ENCODE measurements at places on chromosomes 6 and 20. TPM values are rescaled to one million over a fixed set of nuclear protein-coding genes. Genes with fewer than 3 reads are reported as not detected.

SRMS gene
- total RNA-seq = not detected

- peak; percentile 58 for DNase-seq
These were observed 43.3 kb upstream of the MRPS10 start for GRCh38 chr6:42260972-42261371.

GRCh38 chr6:15763837-15764236 lies 101.0 kb upstream of the DTNBP1 start:
- DNase-seq = no peak

GRCh38 chr6:7106752-7107577 lies 796 bp upstream of the RREB1 start:
- peak; percentile 29 for DNase-seq

- DNase-seq = no peak
These were observed 862.7 kb upstream of the FLRT3 start for GRCh38 chr20:15200147-15200565.

- no peak for DNase-seq
These were observed 53.8 kb downstream of the RRBP1 start for GRCh38 chr20:17628101-17628841.

DNA sequence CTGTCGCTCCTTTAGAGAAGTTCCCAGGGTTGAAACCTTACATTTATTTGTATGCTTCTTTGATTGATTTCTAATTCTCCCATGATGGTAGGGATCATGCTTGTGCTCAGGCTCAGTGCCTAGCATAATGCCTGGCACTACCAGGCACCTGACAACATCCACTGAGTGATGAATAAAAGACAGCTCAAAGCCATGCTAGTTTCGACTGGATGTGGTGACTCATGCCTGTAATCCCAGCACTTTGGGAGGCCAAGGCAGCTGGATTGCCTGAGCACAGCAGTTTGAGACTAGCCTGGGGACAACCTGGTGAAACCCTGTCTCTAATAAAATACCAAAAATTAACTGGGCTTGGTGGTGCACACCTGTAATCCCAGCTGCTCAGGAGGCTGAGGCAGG lies 11.6 kb upstream of the CD164 start:
- no peak for DNase-seq

DNA sequence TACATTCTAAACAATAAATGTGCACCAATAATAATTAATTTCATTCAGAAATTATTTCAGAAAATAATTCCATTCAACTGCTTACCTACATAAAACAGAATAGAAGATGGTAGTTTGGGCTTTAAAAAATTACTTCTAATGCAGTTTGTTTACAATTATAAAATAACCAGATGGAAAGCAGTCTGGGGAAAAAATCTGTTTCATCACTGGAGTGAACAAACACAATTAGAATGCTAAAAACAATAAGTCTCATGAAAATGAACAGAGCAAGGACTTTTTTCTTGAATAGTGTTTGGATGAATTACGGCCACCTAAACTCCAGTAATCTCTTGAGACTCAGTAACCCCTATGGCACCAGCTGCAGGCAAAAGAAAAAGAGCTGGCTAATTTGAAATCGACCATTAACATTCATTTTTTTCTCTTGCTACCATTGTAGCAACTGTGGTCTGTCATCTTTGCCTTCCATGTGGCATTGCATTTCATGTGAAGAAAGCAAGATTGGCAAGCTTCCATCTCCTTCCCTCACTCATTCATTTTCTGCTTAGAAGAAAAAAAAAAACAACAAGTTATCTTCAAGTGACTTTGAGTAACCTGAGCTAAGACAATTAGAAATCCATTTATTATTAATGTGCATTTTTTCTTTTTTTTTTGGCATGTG lies 88.4 kb upstream of the CEP85L start:
- DNase-seq = no peak

DNA sequence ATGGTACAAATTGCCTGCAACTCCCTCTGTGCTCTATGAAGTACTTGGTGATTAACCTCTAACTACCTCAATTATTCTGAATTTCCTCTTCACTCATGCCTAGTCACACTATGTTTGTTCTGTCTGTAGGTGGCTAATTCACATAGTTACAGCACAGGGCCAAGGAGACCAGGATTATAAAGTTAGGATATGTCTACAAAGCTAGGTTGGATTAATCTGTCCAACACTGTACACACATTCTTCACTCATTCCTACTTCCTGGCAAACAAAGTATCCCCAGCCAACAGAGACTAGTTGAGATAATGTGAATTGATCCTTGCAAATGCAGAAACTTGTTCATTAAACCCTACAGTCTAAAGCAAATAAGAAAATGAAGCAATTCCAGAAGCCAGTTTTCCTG lies 269.8 kb downstream of the HACE1 start:
- DNase-seq = no peak

PCK1 gene
- 13.0 TPM for total RNA-seq

GRCh38 chr20:59603781-59604541 lies at the start of gene PHACTR3:
PHACTR3 (plus strand) TSS chr20:59604540; CDS start chr20:59605015, 475 bp downstream.
- no peak for DNase-seq

PRDM1 gene
- total RNA-seq = 3.3 TPM

CPXM1 gene
- total RNA-seq = 0.15 TPM

GRCh38 chr6:124881898-124882578 lies 80.2 kb upstream of the RNF217 start:
- no peak for DNase-seq

DNA sequence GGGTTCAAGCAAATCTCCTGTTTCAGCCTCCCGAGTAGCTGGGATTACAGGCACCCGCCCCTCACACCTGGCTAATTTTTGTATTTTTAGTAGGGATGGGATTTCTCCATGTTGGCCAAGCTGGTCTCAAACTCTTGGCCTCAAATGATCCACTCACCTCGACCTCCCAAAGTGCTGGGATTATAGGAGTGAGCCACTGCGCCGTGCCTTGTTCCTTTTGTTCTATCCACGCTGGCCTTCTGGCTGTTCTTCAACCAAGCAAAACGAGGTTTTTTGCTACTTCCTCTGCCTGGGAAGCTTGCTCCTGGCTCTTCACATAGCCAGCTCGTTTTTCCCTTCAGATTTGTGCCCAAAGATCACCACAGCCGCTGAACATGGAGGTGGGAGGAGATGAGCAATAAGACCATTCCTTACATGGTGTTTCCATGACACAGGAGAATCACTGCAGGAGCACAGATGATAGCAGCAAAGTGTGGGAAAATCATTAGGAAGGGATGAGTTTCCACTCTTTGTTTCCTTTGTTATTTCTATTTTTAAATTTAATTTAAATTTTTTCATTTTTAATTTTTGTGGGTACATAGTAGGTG lies 201.0 kb upstream of the ZNF217 start:
- DNase-seq = no peak

RIPOR3 gene
- 0.53 TPM for total RNA-seq

CTSZ gene
- 114 TPM for total RNA-seq

GRCh38 chr20:21520702-21521595 lies 7.1 kb upstream of the NKX2-2 start:
- no peak for DNase-seq

GRCh38 chr6:84633771-84634170 lies 130.6 kb downstream of the TBX18 start:
- no peak for DNase-seq

DNA sequence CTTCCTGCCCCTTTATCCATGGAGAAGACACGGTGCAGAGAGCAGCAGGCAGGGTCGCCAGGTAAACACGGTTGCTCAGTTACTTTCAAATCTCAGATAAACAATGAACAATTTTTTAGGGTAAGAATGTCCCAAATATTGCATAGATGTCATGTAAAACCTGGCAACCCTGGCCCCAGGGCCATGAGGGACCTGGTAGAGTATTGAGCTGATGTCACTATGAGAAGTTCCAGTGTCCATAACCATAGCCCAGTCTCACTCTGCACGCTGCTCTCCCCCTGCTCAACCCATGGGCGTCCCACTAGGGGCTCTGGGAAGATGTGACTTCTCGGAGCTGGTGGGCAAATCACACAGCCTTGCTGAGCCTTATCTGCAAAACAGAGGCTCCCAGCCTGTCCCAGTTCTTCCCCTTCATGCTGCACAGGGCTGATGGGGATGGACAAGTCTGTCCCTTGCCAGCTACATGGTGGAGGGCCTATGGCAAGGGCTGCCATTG lies 71.3 kb upstream of the TOP1 start:
- no peak for DNase-seq

- no peak for DNase-seq
These were observed 91.9 kb upstream of the CLDN20 start for GRCh38 chr6:155171747-155172449.

- DNase-seq = no peak
These were observed 31.3 kb downstream of the SLC22A3 start for GRCh38 chr6:160379466-160379865.

DNA sequence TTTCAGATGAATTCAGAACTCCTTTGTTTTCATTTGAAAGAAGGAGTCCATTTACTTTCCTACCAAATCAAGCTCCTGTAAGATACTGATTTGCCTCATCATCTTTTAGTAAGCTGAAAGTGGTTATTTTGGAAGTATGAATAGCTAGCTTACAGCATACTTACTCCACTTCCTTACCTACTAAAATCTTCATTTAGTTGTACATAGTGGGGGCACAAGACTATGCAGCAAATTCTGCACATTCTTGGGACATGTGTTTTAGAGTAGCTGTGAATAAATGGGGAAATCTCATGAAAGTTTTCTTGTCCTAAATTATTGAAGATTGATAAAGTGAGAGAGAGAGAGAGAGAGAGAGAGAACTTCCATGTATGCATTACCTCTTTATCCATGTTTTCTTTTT lies 256.3 kb downstream of the OGFRL1 start:
- no peak for DNase-seq

MAS1L gene
- total RNA-seq = not detected

DNA sequence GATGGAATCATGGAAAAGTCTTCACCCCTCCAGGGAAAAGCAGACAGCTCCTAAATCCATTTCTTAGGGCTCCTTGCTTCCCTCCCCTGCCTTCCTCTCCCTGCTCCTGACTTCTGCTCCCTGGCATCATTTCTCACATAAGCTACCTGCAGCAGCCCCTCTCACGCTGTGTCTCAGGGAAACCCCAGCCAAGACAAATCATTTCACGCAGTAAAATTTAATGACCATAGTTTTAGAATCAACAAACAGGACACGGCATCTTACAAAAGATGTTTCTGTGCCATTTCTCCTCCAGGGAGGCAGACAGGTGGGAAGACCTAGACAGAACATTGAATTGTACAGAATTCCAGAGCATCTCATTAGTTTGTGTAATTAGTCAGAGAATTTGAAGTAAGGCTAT lies 16.5 kb upstream of the FOXQ1 start:
- no peak for DNase-seq

DNA sequence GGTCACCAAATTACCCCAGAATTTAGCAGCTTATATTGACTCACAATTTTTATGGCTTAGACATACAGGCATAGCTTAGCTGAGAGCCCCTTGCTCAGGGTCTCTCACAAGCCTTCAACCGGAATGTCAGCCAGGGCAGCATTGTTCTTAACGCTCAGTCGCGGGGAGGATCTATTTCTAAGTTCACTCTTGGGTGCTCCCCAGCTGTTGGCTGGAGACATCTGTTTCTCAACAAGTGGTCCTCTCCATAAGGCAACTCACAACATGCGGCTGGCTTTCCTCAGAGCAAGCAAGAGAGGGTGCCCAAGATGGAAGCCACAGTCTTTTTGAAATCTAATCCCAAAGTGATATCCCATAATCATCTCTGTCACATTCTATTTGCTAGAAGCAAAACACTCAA lies 46.6 kb downstream of the SLX4IP start:
- no peak for DNase-seq

APOM gene
- total RNA-seq = 2.1 TPM
